ENCODE measurements at places on chromosomes 6 and 20.

- no peak overlapping the region for H3K4me3 ChIP-seq
- no peaks in the 10 kb centered on the region for H3K36me3 ChIP-seq
- H3K4me1 ChIP-seq, result no peaks in the 10 kb centered on the region
- no peaks in the 10 kb centered on the region for H3K27me3 ChIP-seq
Measured at GRCh38 chr20:1420066-1420465, 27.2 kb upstream of the FKBP1A start.

DNA sequence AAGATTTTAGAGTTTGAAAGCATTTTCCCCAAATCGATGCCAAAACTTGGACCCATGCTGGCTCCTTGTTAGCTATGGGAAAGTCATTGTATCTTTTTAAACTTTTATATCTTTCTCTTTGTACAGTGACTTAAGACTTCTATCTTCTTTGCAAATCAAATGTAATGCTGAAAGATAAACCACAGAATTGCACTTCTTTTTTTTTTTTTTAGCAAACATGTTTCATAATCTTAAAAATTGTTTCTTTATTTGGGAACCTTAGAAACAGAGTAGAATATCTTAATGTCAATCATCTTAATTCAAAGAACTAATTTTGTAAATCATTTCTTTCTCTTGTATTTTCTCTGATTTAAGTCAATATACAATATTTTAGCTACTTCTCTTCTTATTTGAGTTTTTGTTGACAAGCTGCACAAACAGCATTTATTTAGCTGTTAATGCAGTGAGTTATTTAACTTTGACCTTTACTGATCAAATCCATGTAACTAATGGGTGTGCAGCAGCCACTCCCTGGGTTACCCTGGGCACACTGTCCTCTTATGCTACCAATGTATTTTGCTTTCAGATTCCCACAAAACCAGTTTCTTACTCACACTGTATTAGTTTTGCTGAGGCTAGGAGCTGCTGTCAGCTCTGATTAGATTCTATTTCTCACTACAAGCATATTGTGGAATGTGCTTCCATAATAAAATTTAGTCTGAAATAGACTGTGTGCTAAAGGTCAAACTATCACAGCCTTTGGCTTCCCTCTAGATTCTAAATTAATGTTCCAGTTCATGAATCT lies 279.6 kb downstream of the ADGB start:
- DNase-seq, result no peak
- no peaks in the 10 kb centered on the region for H3K4me1 ChIP-seq
- H3K36me3 ChIP-seq, result no peaks in the 10 kb centered on the region
- no peak overlapping the region for H3K27ac ChIP-seq

- peaks cover 45% of the 10 kb centered on the region for H3K4me1 ChIP-seq
- DNase-seq, result no peak
- no peaks in the 10 kb centered on the region for H3K27me3 ChIP-seq
- H3K27ac ChIP-seq, result no peak overlapping the region
- H3K4me3 ChIP-seq, result no peak overlapping the region
Measured at GRCh38 chr6:169805242-169805838, 53.9 kb downstream of the ERMARD start.

GRCh38 chr6:49546331-49546730 lies 4.1 kb upstream of the C6orf141 start:
- no peaks in the 10 kb centered on the region for H3K27me3 ChIP-seq
- H3K36me3 ChIP-seq, result no peaks in the 10 kb centered on the region
- H3K27ac ChIP-seq, result no peak overlapping the region
- no peak for DNase-seq
- H3K4me1 ChIP-seq, result peaks cover 12% of the 10 kb centered on the region

DNA sequence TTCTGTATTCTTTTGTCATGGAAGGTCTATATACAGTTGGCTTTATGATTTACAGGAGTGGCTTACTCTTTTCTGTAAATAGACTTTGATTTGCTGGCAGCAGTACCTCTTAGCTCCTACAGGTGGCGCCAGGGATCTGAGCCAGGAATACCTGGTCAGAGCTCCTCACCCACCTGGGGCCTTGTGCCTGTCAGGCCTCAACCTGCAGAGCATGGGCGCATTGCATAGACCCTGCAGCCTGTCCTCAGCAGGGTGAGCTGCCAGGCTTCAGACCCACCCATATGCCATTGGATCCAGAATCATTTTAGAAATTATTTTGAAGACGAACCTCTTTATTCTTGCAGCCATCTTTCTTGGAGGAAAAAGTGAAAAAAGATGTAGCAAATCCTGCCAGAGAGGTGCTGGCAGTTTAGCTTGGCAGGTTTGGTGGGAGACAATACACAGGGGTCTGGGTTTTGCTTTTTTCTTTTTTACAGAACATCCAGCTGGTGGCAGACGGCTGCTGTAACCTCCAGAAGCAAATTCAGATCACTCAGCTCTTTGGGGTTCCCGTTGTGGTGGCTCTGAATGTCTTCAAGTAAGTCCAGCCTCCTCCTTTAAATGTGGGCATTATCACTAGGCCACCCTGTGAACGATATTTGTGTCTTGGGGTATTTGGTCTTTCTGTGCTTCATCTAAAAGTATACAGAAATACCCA lies 149.1 kb downstream of the MTHFD1L start:
- H3K4me3 ChIP-seq, result no peak overlapping the region
- H3K36me3 ChIP-seq, result peaks cover 6% of the 10 kb centered on the region
- H3K4me1 ChIP-seq, result peaks cover 4% of the 10 kb centered on the region
- DNase-seq, result peak; percentile 56
- no peaks in the 10 kb centered on the region for H3K27me3 ChIP-seq

DNA sequence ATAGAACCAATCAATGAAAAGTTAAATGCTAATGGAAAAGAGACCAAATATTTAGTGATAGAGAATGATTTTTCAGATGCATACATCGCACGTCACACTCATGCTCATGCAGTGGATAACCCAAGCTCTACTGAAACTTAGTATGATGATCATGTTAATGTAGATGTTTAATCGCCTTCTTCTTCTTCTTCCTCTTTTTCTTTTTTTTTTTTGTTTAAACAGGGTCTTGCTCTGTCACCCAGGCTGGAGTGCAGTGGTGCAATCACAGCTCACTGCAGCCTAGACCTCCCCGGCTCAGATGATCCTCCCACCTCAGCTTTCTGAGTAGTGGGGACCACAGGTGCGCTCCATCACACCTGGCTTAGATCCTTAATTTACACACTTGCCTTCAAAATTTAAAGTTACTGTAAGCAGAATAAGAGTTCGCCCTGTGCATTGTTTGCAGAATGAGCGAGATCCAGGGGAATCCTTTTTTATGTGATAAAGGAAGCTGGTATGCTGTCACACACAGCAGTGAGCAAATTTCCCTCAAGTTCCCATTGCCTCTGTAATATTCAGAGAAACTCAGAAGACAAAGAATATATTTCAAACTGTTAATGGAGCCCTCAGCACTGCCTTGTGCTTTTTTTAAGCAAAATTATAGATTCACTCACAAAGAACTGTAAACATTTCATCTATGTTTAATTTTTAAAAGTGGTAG lies 194.2 kb upstream of the SGK1 start:
- no peak overlapping the region for H3K4me3 ChIP-seq
- H3K36me3 ChIP-seq, result no peaks in the 10 kb centered on the region
- no peaks in the 10 kb centered on the region for H3K27me3 ChIP-seq
- H3K4me1 ChIP-seq, result no peaks in the 10 kb centered on the region
- no peak overlapping the region for H3K27ac ChIP-seq

- DNase-seq, result no peak
- H3K4me3 ChIP-seq, result no peak overlapping the region
- H3K27me3 ChIP-seq, result no peaks in the 10 kb centered on the region
Measured at GRCh38 chr6:53112404-53112803, 36.2 kb downstream of the GCM1 start.

GRCh38 chr6:155832596-155832995 lies 377.0 kb upstream of the NOX3 start:
- H3K27me3 ChIP-seq, result no peaks in the 10 kb centered on the region
- H3K36me3 ChIP-seq, result no peaks in the 10 kb centered on the region

- H3K4me1 ChIP-seq, result peaks cover 3% of the 10 kb centered on the region
- DNase-seq, result peak; percentile 52
- no peak overlapping the region for H3K4me3 ChIP-seq
- H3K36me3 ChIP-seq, result no peaks in the 10 kb centered on the region
- H3K27me3 ChIP-seq, result no peaks in the 10 kb centered on the region
- no peak overlapping the region for H3K27ac ChIP-seq
Measured at GRCh38 chr6:41682056-41682477, 43.8 kb downstream of the MDFI start.

- DNase-seq, result no peak
- H3K27ac ChIP-seq, result no peak overlapping the region
- H3K36me3 ChIP-seq, result no peaks in the 10 kb centered on the region
- no peak overlapping the region for H3K4me3 ChIP-seq
- no peaks in the 10 kb centered on the region for H3K27me3 ChIP-seq
Measured at GRCh38 chr6:46901882-46902314, 19.8 kb downstream of the ADGRF5 start.

GRCh38 chr6:29295181-29295585 lies 6.3 kb upstream of the OR14J1 start:
- H3K36me3 ChIP-seq, result no peaks in the 10 kb centered on the region
- no peak overlapping the region for H3K4me3 ChIP-seq
- H3K4me1 ChIP-seq, result no peaks in the 10 kb centered on the region
- H3K27ac ChIP-seq, result no peak overlapping the region

DNA sequence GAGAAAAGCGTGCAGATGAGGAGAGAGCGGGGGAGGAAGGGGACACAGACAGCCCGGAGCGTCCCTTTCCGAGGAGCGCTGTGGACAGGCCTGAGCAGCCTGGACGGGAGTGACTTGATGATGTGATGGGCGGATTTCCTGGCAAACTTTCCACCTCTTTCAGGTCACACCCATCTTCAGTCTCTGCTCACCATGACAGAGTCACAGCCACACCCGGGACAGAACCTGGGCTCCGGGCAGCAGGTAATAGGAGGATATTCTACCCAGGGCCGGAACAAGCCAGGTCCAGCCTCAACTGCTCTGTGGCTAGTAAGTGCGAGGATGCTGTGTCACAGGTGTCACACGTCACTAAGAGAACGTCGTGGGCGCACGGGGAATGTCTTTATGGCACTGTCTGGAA lies 84.3 kb downstream of the THBS2 start:
- H3K4me3 ChIP-seq, result no peak overlapping the region
- H3K36me3 ChIP-seq, result no peaks in the 10 kb centered on the region
- H3K27ac ChIP-seq, result no peak overlapping the region
- H3K4me1 ChIP-seq, result no peaks in the 10 kb centered on the region
- no peak for DNase-seq

DNA sequence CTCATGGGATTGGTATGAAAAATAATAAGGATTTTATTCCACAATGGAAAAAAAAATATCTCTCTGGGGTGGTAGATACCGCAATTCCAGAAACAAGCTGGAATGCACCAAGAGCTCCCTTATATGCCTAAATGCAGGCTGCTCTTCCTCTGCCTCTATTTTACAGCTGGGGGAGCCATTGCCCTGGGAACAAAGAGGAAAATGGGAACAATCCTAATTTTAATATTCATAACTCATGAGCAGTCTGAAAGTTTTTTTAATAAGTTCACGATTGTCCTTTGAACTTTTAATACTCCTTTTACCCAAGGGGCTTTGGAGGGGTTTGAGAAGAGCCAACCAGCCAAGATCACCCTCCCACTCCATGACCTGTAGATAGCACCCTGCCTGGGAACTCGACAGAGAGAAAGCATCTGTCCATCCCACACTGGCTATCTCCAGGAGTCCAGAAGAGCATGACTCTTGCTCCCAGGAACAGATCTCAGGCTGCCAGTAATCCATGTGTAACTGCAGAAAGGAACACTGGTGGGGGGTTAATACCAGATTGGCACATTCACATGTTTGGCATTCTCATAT lies 74.7 kb downstream of the CD83 start:
- no peak overlapping the region for H3K27ac ChIP-seq
- H3K27me3 ChIP-seq, result no peaks in the 10 kb centered on the region
- H3K36me3 ChIP-seq, result no peaks in the 10 kb centered on the region
- DNase-seq, result no peak

DNA sequence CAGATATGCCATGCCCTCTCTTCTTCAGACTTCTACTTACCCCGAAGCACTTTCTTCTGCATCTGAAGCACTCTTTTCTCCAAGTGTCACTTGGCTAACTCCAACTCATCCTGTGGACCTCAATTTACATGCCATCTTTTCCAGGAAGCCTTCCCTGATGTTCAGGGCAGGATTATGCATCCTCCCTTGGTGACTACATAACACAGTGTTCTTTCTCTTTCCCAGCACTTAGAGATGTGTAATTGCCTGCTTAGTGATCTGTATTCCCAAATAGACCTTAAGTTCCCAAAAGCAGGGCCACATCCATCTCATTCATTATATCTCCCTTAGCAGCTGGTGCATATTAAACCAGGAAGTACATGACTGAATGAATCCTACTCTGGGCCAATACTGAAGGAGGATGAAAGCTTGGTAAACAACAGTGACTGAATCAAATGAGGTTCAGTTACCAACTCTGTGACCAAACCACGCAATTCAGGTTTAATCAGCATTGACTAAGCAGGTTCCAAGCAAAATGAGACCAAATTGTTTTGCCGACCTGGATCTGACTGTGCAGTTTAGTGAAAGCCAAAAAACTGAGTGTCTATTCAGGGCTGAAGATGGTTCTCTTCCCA lies 121.4 kb upstream of the TCF21 start:
- H3K4me3 ChIP-seq, result no peak overlapping the region
- H3K27me3 ChIP-seq, result no peaks in the 10 kb centered on the region
- H3K27ac ChIP-seq, result no peak overlapping the region
- no peaks in the 10 kb centered on the region for H3K4me1 ChIP-seq
- no peak for DNase-seq
- H3K36me3 ChIP-seq, result no peaks in the 10 kb centered on the region

DNA sequence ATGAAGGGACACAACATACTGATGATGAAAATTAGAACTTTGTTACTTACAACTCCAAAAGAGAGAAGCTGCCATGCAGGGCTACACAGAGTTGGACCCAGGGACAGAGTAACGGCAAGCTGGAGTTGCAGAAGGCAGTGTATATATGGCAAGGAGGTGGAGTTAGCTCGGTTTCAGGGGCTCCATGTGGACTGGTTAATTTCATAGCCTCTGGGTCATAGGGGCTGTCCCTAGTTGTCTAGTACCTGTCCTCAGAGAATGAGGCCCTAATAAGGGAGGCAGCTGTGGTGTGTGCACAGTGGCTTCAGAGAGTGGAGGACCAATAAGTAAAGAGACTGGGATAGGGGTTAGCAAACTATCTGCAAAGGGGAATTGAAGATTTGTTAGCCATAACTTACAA lies 7.9 kb upstream of the ZSCAN12 start:
- no peak for DNase-seq
- H3K36me3 ChIP-seq, result no peaks in the 10 kb centered on the region
- H3K27me3 ChIP-seq, result no peaks in the 10 kb centered on the region
- no peak overlapping the region for H3K4me3 ChIP-seq
- H3K27ac ChIP-seq, result no peak overlapping the region
- no peaks in the 10 kb centered on the region for H3K4me1 ChIP-seq

- no peaks in the 10 kb centered on the region for H3K27me3 ChIP-seq
- no peak overlapping the region for H3K27ac ChIP-seq
Measured at GRCh38 chr6:137093183-137094069, 48.7 kb upstream of the IL20RA start.
